SJSA1 (cell line): ENCODE measurements at places on chromosomes 4 and X.

- DNase-seq = no peak
Measured at GRCh38 chr4:52204921-52205320, 153.8 kb downstream of the SPATA18 start.

- DNase-seq = no peak
Measured at GRCh38 chr4:116636917-116637316, 448.5 kb downstream of the TRAM1L1 start.

DNA sequence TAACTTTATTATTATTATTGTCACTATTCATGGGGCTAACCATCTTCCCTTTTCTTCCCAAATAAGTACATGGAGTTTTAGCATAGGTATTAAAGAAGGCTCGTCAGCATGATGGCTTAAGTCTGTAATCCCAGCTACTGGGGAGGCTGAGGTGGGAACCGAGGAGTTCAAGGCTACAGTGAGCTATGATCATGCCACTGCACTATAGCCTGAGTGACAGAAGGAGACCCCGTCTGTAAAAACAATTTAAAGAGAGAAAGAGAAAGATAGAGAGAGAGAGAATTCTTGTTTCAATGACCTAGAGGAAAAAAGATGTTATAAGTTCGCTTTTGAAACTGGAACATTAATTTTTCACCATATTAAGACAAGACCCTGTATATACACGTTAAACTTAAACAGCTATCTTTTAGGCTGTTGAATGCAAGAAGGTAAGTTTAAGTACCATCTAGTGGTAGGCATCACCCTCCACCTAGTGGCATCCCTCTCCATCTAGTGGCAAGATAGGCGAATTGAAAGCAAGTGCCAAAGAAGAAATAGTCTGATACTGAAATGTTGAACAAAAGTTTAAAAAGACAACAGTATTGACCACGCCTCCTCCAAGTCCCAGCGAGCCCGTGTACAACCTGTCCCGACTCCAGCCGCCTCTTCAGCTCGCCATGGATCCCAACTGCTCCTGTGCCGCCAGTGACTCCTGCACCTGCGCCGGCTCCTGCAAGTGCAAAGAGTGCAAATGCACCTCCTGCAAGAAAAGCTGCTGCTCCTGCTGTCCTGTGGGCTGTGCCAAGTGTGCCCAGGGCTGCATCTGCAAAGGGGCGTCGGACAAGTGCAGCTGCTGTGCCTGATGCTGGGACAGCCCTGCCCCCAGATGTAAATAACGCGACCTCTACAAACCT, 26.0 kb upstream of the YTHDC1 start:
- peak; percentile 46 for DNase-seq

GRCh38 chr4:185205697-185206342, 2.0 kb upstream of the CFAP97 start:
- DNase-seq = peak; percentile 63

GRCh38 chr4:124974152-124974551, 261.6 kb upstream of the ANKRD50 start:
- no peak for DNase-seq

GRCh38 chr4:180794333-180794732, 1448.9 kb upstream of the TENM3 start:
- DNase-seq = no peak

- no peak for DNase-seq
Measured at GRCh38 chr4:519203-519651, 20.2 kb downstream of the PIGG start.

- no peak for DNase-seq
Measured at GRCh38 chrX:100449696-100450608, 39.9 kb upstream of the PCDH19 start.
